NCI-H1436 (cell line): ENCODE measurements at places on chromosomes 3 and 15.

DNA sequence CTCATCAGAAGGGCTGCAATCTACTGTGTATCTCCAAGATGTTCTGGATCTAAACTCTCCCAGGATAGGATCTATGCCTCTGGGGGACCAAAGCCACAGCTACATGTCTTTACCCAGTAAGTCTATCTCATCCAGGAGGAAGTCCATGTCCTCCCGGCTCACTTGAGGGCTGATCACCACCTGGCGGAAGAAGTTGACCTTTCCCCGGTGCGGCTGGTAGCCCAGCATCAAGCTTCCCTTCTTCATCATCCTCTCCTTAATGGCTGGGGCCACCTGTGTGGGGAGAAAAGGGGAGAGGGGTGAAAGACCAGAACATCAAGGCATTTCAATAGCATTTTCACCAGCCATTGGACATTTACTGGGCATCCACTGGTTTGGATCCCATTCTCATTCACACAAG lies 121.7 kb downstream of the TGFBR2 start:
- DNase-seq: no peak

GRCh38 chr3:167743799-167744198 lies 8.3 kb downstream of the SERPINI1 start:
- no peak for DNase-seq

- DNase-seq: no peak
Observed at GRCh38 chr15:63881431-63881830, 47.7 kb upstream of the HERC1 start.

GRCh38 chr3:42118762-42119361 lies 27.7 kb downstream of the TRAK1 start:
- DNase-seq: peak; percentile 44

- no peak for DNase-seq
Observed at GRCh38 chr3:119468041-119468440, 722 bp upstream of the POGLUT1 start.

- no peak for DNase-seq
Observed at GRCh38 chr15:87799838-87800237, 456.7 kb downstream of the NTRK3 start.

- DNase-seq: no peak
Observed at GRCh38 chr15:92271179-92271578, 122.5 kb upstream of the ST8SIA2 start.

DNA sequence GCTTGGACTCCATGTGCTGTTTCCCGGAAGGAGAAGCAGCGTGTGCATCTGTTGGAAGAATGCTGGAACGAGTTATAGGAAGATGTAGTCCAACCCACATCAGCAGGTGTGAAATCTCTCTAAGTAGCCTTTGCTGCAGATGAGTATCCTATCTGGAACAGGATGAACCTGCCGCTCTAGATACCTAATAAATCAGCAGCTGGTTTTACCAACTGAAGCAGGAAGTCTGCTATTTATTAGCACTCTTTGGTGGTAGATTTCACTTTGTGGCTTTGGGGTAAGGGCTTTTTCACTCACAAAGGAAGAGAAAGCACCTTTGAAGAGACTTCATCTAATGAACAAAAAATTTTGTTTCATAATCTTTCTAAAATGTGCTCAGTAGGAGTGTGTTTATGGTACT lies 66.4 kb downstream of the DCUN1D1 start:
- DNase-seq: no peak

DNA sequence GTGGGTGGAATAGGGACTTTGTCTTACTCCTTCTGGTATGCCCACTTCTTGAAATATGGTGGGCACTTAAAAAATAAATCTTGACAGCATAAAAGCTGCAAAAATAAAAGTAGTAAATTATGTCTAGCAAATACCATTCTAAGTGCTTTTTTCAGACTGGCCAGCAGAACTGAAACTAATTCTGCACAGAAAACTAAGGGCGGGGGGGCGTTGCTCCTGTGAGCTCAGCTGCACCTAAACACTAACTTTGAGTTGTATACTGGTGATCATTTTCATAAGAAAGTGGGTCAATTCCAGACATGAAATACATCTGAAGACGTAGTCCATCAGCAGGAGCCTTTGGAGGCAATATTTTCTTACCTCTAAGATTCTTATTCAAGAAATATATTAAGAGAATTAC lies 114.8 kb downstream of the WDR76 start:
- DNase-seq: no peak

- no peak for DNase-seq
Observed at GRCh38 chr3:50254577-50255250, 14.2 kb upstream of the SEMA3B start.

DNA sequence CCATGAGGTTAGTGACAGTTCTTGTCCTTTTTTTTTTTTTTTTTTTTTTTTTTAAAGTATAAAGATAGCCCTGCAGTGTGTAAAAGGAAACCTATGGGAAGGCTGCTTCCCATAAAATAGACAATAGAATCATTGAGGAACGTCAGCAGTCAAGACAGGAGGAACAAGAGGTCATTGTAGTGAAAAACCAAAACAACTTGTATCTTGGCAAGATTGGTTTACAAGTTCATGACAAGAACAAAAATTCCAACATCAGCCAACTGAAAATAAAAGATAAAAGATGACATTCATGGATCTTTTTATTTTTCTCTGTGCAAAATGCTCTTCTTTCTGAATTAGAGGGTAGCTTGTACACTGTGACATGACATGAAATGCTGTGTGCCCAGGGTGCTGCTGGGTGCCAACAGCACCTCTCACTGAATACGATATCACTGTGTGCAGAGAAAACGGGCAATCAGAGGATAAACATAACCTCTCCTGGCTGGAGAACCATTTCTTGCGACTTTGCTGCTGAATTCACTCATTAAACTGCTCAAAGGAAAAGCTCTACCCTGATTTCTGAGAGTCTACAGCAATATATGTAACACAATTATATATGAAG lies 30.1 kb upstream of the IP6K2 start:
- no peak for DNase-seq

- DNase-seq: no peak
Observed at GRCh38 chr3:191627064-191627463, 166.1 kb downstream of the PYDC2 start.

DNA sequence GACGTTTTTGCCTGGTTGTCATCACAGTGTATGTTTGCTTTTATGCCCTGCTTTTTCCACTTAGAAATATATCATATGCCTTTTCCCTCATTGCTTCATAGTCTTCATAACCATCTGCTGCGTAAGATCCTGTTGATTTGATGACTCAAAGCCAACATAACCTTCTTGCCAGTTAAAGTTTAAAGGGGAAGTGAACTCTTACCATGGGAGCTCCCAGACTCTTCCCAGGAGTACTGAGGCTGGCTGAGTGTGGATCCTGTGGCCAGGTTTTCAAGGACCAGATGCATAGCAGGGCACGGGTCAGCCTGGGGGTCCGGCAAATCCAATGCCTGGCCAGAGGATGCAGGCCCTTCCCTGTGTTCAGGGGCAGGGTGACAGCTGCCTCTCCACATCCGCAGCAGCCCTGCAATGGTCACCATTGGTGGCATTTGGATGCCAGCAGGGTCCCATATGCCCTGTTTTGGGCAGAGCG lies 42.0 kb upstream of the SACM1L start:
- DNase-seq: no peak

DNA sequence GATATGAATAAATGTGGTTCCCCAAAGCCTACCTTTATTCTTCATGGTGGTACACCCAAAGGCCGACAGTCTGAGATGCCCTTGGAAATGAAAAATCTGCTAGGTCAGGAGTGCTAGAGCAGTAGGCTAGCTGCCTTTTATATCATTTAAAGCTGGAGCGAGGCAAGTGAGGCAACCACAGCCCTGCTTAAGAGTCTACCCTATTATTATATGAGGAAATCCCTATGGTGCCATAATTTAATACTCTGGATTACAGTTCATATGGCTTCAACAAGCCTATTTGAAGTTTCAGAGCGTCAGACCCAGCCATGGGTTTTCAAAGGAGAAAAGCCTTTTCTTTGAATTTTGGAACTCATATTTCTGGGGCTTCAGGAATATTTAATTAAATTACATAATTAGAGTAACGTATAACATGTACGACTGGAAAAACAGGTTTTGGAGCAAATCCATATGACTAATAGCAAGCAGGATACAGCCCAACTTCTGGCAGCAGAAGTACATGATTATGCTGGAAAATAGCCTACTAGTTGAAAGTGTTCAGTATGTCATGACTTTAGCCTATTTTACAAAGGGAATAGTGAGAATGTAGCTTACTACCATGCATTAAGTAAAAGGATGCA lies 18.0 kb upstream of the SLTM start:
- no peak for DNase-seq

DNA sequence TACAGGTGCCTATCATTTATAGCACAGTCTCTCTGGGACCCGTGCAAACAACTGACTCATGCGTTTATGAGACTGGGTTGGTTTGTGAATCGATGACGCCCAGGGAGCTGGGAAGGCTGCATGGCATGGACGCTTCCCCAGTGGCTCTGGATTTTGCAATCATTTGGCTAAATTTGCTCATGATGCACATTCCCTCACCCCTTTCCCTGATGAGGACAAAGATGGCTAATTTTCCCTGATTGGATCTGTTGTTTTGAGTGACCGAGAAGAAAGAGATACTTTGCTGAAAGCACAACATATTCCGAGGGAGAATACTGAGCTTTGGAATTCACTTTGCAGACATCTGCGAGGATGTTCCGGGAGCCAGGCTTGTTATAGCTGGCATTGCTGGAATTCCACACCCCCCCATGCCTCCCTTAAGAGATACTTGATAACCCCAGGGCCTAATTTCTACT lies 51.1 kb downstream of the CGNL1 start:
- no peak for DNase-seq

GRCh38 chr3:30496066-30496966 lies 110.1 kb upstream of the TGFBR2 start:
- no peak for DNase-seq

DNA sequence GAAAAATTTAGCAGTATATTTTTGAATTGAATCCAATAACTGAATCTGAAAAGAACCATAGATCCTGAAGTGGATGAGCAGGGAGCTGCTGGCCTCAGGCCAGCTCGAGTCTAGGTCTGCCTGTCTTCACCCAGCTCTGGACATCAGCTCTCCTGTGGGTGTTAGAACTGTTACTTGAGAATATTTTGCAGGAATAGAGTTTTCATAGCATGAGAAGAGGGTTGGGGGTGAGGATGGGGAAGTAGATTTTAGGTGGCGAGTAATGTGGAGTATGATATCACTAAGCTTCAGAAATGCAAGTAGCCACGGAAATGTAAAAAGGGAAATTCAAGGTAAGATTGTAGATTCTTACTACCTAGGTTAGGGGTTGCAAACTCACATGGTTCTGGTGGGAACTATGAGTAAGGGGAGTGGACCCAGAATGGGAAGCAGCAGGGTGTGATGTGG lies 6.2 kb downstream of the RAB8B start:
- DNase-seq: no peak

GRCh38 chr3:5428607-5429516 lies 241.4 kb downstream of the EDEM1 start:
- DNase-seq: peak; percentile 3

- DNase-seq: no peak
Observed at GRCh38 chr15:83588441-83588840, 65.5 kb upstream of the ADAMTSL3 start.

DNA sequence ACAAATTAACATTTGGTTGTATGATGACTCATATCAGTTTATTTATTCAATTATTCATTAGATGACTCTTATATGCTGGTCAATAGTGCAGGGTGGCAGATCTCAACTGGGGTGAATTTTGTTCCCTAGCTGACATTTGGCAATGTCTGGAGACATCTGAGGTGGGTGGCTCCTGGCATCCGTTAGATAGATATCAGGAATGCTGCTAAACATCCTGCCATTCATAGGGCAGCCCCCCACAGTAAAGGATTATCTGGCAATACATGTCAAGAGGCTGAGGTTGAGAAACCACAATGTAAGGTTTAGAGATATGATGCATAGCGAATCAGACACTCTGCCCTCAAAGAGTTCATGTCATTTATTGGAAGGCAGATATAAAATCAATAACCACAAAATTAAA lies 719.9 kb downstream of the CADM2 start:
- no peak for DNase-seq

DNA sequence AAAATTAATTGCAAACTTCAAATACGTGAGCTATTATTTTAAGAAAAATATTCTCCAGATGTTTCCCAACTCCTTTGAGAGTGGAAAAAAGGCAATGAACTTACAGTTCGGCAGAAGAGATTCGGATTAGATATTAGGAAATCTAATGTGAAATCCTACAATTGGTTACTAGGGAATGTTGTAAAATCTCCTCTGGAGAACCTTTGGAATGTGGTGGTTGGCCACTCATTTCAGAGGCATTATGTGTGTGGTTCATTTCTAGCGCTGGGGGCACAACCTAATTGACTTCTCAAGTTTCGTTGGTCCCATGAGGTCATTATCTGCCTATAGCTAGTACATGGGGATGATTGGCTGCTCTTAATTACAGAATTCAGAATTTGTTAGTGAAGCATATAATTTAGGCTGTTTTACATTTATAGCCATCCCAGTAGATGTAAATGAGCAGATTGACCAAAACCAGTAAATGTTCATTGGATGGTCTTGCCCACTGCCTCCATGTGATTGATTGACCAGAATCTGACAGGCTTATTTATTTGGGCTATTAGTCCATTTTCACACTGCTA lies 34.6 kb upstream of the CMSS1 start:
- no peak for DNase-seq

DNA sequence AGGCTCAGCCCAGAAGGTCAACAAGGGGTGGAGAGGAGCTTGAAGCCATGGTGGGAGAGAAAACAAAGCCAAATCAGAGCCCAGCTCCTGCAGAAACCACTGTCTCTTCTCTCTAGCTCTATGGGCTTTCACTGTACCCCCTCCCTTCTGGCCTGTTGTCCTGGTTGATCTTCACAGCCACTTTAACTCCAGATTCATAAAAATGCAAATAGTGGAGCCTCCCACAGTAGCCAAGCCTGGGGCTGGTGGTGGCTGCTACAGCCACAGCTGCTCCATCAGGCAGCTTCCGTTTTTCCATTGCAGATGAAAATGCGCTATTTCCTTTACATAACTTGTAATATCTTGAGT lies 20.7 kb upstream of the CAV3 start:
- no peak for DNase-seq

GRCh38 chr3:127374086-127375010 lies 86.5 kb upstream of the PRR20G start:
- DNase-seq: peak; percentile 9

DNA sequence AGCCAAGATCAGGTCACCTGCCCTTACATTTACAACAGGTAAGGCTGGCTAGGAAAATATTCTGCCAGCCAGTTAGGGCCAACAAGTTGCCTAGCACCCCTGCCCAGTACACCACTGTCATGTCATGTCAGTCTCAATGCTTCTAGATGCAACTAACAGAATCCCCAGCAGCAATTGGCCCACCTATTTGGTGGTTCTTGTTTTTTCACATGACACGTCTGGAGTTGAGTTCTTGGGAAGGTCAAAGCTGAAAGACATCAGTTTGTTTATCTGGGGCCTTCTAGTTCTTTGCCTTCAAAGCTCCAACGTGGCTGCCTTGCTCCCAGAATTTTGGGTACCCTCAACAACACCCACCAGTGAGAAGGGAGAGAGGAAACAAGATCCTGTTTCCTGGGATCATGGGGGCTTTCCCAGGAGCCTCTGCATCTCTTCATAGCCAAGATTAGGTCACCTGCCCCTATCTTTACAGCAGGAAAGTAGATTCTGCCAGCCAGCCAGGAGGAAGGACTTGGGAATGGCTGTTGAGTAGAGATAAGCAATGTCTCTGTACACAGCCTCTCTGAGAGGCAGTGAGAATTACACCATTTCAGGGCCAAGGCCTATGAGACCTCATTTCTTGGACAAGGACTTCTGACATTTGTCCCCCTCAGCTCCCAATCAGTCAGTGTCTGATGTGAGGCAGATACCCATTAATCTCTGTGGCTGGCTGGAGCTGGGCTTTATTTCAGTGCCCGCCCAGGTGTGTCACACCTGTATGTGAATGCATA lies 8.6 kb downstream of the GPX1 start:
- DNase-seq: no peak
